Activated CD4-positive, alpha-beta T cell treated with anti-CD3 and anti-CD28 coated beads, Interleukin-2, amount 50 U/mL, for 16 hours (primary cell): ENCODE measurements at places on chromosomes 4 and X.
A peak's percentile ranks its signal among the peaks of the same experiment; 100 is the strongest.

GRCh38 chr4:80074651-80075050 lies 1.6 kb upstream of the ANTXR2 start:
- no peak for DNase-seq

GRCh38 chrX:65695849-65696449 lies 28.5 kb downstream of the MSN start:
- no peak for DNase-seq

DNA sequence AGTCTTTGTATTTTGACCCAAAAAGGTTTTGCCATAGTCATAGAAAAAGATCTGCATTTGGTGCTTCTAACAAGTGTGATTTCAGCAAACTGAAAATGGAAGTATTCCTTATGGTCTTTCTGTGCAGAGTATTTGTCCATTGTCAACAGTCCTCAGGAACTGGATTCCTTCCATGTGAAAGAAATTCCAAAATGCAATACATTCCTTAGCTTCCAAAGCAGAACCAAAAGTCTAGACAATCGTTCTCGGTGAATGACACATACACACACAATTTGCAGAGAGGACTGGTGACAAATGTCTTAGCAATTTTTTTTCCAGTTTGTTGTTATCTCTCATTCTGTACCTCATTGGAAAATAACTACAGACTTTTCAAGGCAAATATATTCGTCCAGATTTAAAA lies 562.2 kb upstream of the SLIT2 start:
- no peak for DNase-seq

DNA sequence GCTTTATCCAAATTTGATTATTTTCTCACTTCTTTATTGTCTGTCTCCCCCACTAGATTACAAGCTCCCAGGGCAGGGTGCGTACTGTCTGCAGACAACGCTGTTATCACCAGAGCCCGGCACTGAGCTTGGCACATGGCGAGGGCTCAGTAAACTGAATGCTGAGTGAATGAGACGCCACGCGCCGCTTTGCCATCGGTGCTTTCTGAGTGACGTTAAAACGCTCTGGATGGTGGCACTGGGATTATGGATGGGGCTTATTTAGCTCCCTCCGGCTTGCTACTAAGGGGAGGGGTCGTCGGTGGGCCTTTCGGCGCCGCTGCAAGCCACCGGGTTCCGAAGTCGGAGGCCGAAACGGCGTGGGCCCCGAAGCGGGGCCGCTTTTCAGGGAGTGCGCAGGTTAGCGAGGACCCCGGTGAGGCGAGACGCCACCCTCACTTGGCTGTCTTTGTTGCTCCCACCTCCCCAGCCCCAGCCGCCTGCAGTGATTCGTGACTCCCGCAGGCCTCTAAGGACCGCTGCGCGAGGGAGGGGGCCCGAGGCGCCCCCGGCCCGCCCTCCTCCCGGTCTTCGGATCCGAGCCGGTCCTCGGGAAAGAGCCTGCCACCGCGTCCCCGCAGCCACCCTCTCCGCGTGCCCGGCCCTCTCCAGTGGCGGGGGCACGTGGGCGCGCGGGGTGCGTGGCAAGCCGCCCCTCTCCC lies 569 bp upstream of the FHL1 start:
- DNase-seq, result peak; percentile 8

- DNase-seq, result no peak
These were observed 8.6 kb upstream of the CYP2U1 start for GRCh38 chr4:107922486-107923473.
